ENCODE measurements at places on chromosomes 1 and 21. TPM values are rescaled to one million over a fixed set of nuclear protein-coding genes. Genes with fewer than 3 reads are reported as not detected.

DNA sequence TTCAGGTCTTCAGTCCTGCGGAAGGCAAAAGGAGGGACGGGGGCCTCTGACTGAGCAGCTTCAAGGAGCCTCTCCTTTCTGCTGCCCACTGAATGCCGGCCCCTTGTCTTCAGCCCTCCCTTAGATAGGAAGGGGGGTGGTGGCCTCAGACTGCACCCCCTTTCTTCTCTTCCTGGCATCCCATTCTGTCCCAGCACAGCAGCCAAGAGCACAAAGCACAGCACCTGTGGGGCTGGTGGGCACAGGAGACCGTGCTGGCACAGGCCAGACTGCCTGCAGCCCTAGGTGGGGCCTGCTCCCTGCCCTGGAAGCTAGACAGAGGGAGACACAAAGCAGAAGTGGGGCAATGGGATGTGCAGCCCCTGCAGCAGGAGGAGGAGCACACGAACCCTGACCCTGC, 1.7 kb upstream of the PAQR6 start:
- no peak for DNase-seq

DNA sequence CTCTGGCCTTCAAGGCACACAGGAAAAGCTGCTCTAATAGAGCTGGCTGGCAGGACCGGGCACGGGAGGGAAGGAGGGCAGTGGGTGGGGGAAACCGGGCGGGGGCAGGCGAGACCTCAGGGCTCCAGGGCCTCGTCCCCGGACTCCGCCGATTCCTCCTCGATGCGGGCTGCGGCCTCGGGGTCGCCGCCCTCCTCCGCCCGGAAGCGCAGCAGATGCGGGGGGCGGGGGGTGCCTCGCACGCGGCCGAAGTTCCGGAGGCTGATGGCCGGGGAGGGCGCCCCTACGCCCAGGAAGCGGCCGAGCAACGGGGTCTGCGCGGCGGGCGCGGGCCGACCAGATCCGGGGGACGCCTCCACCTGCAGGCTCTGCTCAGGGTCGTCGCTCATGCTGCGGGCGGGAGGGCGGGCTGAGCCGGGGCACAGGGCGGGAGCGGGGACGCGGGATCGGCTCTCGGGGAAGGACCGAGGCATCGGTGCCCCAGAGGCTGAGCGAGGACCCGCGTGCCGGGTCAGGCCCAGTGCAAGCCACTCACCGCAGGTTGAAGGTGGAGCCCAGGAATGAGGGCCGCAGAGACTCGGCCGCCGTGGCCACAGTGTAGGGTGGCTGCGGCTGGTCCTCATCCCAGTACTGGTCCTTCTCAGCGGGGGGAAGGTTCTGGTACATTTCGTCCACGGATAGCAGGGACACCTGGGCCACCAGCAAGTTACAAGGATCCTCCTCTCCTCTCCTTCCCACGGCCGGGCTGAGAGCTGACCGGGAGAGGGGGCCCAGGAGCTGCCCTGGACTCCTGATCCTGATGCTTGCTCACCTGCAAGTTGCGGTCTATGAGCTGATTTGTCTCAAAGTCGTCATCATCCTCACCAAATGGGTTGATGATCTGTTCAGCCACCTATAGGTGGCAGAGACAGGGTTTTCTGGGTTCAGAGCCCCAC, 3.6 kb downstream of the BEST4 start:
- no peak for DNase-seq

DNA sequence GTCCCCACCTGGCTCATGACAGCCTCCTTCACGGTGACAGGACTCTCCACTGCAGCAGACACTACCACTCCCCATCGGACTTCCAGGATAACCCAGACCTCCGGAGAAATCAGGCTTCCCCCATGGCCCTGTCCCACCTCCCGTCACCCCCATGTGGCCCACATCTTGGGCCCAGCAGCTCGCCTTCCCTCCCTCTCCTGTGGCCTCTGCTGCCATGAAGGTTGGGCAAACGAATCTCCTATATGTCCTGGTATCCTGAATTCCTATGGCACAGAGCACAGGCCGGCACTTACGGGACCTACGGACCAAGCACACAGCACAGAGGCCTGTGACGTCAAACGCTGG, 82.0 kb downstream of the NPHP4 start:
- no peak for DNase-seq

DNA sequence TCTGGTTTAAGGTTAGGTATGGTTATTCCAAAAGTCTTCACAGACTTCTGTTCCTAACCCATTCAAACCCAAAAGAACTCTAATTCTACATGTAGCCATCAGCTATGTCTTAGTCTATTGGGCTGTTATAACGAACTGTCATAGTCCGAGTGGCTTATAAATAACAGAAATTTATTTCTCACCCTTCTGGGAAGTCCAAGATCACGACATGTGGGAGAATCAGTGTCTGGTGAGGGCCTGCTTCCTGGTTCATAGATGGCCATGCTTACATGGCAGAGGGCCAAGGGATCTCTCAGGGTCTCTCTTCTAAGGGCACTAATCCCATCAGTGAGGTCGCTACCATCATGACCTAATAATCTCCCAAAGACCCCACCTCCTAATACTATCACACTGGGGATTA, 103.0 kb upstream of the PPP2R5A start:
- no peak for DNase-seq

GRCh38 chr1:15735304-15736037, 587 bp upstream of the SLC25A34 start:
- no peak for DNase-seq

DNA sequence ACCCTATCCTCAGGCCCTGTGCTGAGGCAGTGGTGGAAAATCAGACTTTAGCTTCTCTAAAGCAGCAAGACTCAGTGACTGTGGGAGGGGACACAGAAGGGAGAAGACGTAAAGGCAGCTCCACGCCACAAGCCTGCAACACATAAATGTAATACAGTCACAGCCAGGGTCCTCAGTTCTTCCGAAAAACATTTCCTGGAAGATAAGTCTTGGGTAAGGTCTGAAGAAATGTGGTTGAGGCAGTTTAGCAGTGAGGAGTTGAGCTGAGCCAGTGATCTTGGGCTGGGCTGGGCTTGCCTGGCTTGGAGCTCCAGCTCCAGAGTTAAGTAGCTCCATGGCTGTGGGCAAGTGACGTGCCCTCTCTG, 127.8 kb upstream of the ADAR start:
- DNase-seq, result no peak

GRCh38 chr1:54623216-54624007, at the start of gene FAM151A:
FAM151A (minus strand) TSS chr1:54623525; CDS start chr1:54623395, 130 bp downstream.
- no peak for DNase-seq

GRCh38 chr1:41222496-41222895, 19.6 kb downstream of the SCMH1 start:
- no peak for DNase-seq

DNA sequence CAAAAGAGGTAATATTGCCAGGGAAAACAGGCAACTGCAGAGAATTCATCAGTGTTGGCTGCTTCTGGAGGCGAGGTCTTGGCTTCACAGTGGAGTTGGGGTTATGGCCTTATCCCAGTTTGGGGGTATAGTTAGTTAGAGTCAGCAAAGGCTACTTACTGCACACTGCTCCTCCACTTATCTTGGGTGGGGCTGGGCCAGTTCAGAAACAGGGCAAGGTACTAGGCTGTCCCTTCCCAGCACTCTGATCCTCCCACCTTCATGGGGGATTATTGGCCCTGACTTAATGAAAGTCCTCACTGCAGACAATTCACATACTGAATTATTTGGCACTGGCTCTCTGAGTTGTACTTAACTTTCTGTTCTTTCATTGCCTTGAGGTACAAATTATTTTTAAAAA, 189.6 kb downstream of the NRIP1 start:
- DNase-seq, result no peak

Gene BRWD1
- 52.4 TPM for polyA plus RNA-seq

Gene WNT3A
- polyA plus RNA-seq, result 0.49 TPM

Gene AMY2A
- not detected for polyA plus RNA-seq

Gene AADACL3
- polyA plus RNA-seq, result not detected

Gene FMO5
- 11.1 TPM for polyA plus RNA-seq
